T-helper 22 cell (primary cell): ENCODE measurements at places on chromosomes 12 and 14.

DNA sequence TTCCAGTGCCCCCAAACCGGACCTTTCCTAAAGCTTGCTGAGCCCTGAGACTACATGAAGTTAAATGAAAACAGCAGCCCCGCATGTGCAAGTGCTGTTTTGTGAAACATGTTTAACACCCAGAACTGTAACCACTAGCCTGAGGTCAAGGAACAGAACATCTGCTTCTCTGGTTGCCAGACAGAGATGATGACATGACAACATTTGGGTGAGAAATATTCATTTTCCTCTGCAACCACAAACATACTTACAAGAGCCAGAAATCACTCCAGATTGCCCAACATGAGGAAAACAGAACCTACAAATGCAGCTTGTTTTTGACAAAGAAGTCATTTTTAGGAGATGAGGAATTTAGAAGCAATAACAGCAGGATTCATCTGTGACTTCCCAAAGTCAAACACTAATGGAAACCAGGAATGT, 110.4 kb downstream of the BCAT1 start:
- DNase-seq = no peak

DNA sequence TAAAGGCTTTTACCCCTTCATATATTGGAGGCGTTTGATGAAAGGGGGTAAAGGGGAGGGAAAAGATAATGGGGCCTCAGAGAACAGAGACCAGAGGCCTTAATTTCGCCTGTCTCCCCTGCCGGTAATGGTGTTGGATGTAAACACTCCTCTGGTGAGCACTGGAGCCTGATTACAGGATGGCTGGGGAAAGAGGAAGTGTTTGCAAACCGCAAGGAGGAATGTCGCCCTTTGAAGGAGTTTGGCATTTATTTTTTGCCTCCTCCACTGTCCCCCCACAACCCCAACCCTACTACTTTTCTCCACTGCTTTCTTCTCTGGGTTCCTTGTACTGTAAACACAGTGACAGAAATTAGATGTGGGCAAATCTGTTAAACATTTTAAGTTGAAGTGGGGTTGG, 211.9 kb upstream of the TBX3 start:
- no peak for DNase-seq

DNA sequence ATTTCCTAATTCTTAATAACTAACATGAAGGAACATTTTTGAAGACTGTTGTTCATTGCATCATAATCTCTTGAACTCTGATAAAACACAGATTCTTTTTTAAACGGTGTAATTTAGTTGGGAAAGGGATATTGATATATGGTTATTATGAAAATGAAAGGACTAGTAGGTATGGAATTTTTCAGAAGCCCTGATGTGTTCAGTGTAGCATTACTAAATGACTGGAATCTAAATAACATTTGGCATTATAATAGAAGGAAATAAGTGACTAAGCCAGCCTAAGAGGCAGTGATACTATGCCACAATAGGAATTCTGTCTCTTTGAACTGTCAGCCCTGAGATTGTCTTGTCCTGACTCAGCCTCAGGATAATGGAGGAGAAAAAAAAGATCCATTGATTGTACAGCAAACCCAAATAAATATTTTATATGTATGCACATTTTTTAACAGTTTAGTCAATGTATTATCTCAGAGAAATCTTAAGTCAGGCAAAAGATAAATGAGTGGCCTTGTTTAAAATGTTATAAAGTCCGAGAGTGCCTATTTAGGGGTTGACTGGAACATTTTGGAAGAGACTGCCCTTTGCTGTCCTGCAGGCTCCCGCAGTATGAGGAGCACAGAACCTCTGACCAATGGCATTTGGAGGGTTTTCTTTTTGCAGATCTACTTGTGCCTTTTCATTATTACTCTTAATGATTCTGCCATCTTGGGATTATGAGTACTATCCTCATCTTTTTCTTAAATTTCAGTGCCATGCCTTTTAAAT, 271.2 kb downstream of the EGLN3 start:
- DNase-seq = no peak

- no peak for DNase-seq
These were observed 64.1 kb downstream of the SYNE3 start for GRCh38 chr14:95452176-95452892.

- DNase-seq = peak; percentile 72
These were observed at the start of gene BATF for GRCh38 chr14:75522224-75522982. Gene BATF (plus strand): TSS chr14:75522469. CDS start chr14:75522683, 214 bp downstream.

DNA sequence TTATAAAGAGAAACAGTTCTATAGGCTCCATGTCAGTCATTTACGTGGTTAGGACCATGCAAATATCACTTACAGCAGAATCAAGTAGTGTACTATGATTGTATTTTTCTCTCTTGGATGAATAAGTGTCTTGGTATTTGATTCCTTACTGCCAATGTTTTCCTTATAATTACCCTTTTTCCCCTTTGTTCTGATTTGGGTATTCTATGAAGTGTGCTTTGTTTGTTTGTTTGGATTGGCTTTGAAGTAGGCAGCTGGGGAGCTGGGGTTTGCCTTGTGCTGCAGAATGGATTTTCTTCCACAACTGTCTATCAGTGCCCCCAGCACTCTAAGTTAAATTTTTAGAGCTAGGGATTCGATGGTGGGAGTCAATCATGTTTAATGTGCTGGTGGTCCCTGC, 12.4 kb downstream of the TMEM120B start:
- DNase-seq = no peak

DNA sequence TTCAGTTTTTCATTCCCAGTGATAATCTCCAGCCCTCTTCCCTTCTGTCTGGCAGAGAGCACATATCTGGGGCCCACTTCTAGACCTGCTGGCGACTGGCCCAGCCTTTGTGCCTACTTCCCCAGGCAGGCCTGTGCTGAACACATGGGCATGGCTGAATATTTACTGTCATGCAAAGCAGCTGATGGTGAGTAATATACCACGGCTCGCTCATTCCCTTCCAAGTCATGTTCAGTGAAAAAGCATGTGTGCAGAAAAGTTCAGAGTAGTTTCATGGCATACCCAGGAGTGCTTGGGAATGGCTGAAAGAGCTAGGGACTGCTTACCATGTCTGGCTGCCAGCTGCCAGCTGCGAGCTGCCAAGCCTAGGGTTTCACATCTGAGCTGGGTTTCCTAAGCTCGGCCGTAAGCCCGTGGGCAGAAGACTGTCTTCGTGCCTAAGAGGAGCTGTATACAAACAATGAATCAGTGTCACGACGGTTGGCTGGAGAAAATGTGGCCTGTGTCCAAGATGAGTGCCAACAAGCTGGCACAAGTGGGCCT, 179.9 kb upstream of the PELI2 start:
- DNase-seq = no peak
